ENCODE measurements at places on chromosomes 6 and 20. TPM values are rescaled to one million over a fixed set of nuclear protein-coding genes. Genes with fewer than 3 reads are reported as not detected.

GRCh38 chr6:30260036-30260504 lies 46.9 kb upstream of the TRIM26 start:
- H3K4me3 ChIP-seq: peak overlapping the region; percentile 79
- H3K27ac ChIP-seq: peak overlapping the region; percentile 82
- DNase-seq: no peak

DNA sequence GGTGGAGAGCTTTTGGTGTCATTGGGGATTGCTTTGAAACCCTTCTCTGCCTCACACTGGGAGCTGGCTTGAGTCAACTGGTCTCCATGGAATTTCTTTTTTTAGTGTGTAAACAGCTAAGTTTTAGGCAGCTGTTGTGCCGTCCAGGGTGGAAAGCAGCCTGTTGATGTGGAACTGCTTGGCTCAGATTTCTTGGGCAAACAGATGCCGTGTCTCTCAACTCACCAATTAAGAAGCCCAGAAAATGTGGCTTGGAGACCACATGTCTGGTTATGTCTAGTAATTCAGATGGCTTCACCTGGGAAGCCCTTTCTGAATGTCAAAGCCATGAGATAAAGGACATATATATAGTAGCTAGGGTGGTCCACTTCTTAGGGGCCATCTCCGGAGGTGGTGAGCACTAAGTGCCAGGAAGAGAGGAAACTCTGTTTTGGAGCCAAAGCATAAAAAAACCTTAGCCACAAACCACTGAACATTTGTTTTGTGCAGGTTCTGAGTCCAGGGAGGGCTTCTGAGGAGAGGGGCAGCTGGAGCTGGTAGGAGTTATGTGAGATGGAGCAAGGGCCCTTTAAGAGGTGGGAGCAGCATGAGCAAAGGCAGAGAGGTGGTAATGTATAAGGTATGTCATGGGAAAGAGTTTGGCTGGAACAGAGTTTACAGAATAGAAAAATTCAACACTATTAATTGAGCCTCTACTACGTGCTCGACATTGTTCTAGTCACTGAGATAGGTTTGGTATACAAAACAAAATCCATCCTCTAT lies 31.2 kb downstream of the SRSF3 start:
- H3K4me3 ChIP-seq: no peak overlapping the region
- no peaks in the 10 kb centered on the region for H3K27me3 ChIP-seq
- DNase-seq: no peak

DNA sequence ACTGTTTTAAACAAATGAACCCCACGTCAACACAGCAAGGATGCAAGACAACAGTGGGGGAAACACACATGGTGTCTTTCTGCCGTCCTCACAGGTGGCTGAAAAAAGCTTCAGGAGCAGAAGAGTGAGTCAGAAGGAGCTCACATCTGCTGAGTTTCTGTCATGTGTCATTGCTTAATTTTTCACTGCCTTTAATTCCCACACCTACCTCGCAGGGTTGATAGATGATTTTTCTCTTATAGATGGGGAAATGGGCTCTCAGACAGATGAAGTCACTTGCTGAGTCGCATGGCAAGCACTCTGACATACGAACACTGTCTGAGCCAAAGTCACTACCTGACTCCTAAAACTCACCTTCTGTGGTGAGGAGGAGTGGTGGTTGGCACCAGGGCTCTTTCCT lies 28.3 kb upstream of the CARMIL1 start:
- H3K4me1 ChIP-seq: no peaks in the 10 kb centered on the region
- no peaks in the 10 kb centered on the region for H3K27me3 ChIP-seq
- H3K36me3 ChIP-seq: no peaks in the 10 kb centered on the region
- DNase-seq: no peak
- no peak overlapping the region for H3K27ac ChIP-seq

The TRIM38 gene
- 8.4 TPM for total RNA-seq

The EPHA7 gene
- total RNA-seq: 0.47 TPM

The POU5F1 gene
- 4.1 TPM for total RNA-seq

- H3K36me3 ChIP-seq: no peaks in the 10 kb centered on the region
- no peaks in the 10 kb centered on the region for H3K27me3 ChIP-seq
- no peak overlapping the region for H3K4me3 ChIP-seq
- H3K27ac ChIP-seq: no peak overlapping the region
- H3K4me1 ChIP-seq: peaks cover 4% of the 10 kb centered on the region
Measured at GRCh38 chr6:89409461-89410035, 2.5 kb downstream of the RRAGD start.

The TRIM26 gene
- total RNA-seq: 61.1 TPM

GRCh38 chr20:43799150-43799711 lies 72.4 kb upstream of the GTSF1L start:
- no peak overlapping the region for H3K4me3 ChIP-seq
- H3K27me3 ChIP-seq: no peaks in the 10 kb centered on the region
- H3K36me3 ChIP-seq: no peaks in the 10 kb centered on the region
- no peak for DNase-seq

DNA sequence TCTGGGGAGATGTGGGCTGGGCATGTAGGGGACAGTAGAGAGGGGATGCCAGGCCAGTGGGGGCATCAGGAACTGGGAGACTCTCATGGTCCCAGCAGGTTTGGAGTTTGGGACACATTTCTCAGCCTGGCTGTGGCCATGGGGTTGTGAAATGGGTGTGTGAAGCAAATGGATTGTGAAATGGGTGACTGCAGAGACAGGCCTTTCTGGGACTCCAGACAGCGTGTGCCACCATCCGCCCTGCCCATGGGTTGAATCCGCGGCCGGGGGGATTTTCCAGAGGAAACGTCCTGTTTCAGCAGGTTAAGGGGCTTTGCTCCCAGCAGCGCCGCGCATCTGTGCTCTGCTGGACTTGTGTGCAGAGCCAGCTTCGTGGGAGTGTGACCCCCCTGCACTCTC lies 3.7 kb upstream of the PMEPA1 start:
- no peaks in the 10 kb centered on the region for H3K36me3 ChIP-seq
- no peak for DNase-seq
- H3K27ac ChIP-seq: no peak overlapping the region

- no peak for DNase-seq
- no peaks in the 10 kb centered on the region for H3K4me1 ChIP-seq
- H3K36me3 ChIP-seq: no peaks in the 10 kb centered on the region
- H3K27me3 ChIP-seq: no peaks in the 10 kb centered on the region
- H3K4me3 ChIP-seq: no peak overlapping the region
Measured at GRCh38 chr6:132414761-132415160, 13.5 kb upstream of the MOXD1 start.

The ARFGEF3 gene
- 1.0 TPM for total RNA-seq

- no peaks in the 10 kb centered on the region for H3K27me3 ChIP-seq
- DNase-seq: no peak
- no peak overlapping the region for H3K27ac ChIP-seq
- H3K36me3 ChIP-seq: peaks cover 53% of the 10 kb centered on the region
- H3K4me3 ChIP-seq: no peak overlapping the region
Measured at GRCh38 chr20:20020908-20021307, 3.7 kb downstream of the NAA20 start.

DNA sequence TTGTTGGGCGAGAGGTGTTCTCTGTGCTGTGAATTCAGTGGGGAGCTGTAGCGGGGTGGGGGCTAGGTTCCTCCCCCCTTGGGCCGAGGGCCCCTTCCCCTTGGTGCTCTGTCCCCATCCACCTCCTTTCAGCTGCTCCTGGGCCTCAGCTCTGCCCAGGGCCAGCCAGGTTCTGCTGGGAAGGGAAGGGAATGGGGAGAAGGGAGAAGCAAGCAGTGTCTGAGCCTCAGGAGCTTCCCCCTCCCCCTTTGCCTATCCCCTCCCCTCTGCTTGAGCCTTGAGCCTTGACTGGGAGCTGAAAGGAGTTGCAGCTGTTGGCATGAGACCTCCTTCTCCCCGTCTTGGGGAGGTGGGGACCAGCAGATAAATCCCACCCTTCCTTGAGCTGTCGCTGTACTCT lies 576 bp upstream of the RRP36 start:
- peaks cover 44% of the 10 kb centered on the region for H3K36me3 ChIP-seq
- peak overlapping the region; percentile 98 for H3K4me3 ChIP-seq
- no peaks in the 10 kb centered on the region for H3K27me3 ChIP-seq
- peaks cover 22% of the 10 kb centered on the region for H3K4me1 ChIP-seq
- H3K27ac ChIP-seq: peak overlapping the region; percentile 87

DNA sequence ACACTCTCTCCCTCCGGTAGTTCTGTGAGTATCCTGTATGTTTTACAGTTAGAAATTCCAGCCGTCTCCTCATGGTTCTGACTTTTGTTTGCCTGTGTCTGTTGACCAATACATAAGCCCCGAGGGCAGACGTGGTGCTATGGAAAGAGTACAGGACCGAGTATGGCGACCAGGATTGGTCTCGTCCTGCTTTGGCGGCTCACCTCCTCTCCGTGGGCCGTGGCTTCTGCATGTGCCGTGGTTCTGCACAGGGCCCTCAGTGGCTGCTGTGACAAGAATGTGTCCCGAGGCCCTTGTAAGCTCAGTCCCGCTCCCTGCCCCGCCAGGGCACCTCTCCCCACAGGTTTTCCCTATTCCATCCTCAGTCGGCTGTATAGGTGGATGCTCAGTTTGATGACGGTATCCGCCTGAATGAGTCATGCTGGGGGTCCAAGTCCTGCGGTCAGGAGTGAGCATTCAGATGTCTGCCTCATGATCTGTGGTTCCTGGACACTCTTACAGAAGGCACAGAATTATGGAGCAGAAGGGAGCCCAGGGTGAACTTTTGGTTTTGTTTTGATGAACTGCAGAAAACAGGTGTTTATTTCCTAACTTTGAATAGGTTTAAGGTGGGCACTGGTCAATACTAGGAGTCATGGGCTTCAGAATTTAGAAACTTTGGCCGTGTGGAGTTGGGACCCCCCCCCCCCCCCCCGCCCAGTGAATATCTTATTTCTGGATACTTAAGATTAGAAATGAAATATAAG lies 1.2 kb downstream of the ARFGAP1 start:
- no peak overlapping the region for H3K27ac ChIP-seq
- H3K27me3 ChIP-seq: no peaks in the 10 kb centered on the region
- peak overlapping the region; percentile 100 for H3K4me3 ChIP-seq
- H3K36me3 ChIP-seq: peaks cover 22% of the 10 kb centered on the region

- DNase-seq: no peak
- H3K27ac ChIP-seq: no peak overlapping the region
- H3K4me1 ChIP-seq: peaks cover 7% of the 10 kb centered on the region
- no peaks in the 10 kb centered on the region for H3K27me3 ChIP-seq
- no peaks in the 10 kb centered on the region for H3K36me3 ChIP-seq
Measured at GRCh38 chr20:47141941-47142773, 214.3 kb downstream of the ZMYND8 start.

All from esophagus squamous epithelium (tissue), 5 donors.